ENCODE measurements at places on chromosomes 3 and 15.

- DNase-seq: no peak
Observed at GRCh38 chr3:161920196-161920595, 423.6 kb downstream of the OTOL1 start.

DNA sequence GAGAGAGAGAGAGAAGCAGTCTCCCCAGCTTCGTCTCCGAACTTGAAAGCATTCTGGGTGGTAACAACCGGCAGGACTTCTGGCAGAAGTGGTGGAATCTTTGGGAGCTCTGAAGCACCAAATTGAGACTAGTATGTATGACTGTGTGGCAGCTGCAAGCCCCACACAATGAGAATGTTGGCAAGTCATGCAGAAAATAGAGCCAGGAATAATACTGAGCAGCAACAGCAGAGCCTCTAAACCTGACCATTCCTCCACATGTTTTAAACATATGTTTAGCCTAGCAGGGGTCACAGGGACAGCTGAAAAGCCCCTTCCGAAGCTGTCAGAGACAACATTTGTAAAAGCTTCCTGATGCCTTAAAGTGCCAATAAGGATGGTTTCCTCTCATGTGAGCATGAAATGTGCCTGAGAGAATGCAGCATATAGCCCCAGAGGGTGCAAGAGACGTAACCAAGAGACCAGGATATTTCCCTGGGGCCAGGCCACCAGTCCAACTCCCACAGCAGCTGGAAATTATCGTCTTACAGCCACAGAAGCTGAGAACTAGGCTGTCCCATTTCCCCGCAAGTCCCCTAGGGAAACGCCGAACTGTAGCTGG, 178.6 kb upstream of the CCDC54 start:
- DNase-seq: no peak

DNA sequence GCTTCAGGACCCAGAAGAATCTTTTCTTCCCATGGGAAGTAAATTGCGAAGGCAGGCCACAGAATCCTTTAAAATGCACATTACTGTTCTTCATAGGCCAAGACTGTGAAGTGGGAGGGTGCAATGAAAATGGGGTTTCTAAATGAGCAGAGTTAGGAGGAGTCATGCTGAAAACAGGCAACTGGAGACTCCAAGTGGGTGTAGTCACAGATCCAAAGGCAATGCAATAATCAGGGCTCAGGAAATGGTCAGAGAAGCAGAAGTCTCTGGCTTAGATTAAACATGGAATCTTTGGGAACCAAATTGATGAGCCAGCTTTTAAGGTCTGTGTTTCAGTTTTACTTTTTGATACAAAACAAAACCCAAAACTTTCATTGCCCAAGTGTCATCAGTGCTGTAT, 37.6 kb downstream of the HHLA2 start:
- no peak for DNase-seq

DNA sequence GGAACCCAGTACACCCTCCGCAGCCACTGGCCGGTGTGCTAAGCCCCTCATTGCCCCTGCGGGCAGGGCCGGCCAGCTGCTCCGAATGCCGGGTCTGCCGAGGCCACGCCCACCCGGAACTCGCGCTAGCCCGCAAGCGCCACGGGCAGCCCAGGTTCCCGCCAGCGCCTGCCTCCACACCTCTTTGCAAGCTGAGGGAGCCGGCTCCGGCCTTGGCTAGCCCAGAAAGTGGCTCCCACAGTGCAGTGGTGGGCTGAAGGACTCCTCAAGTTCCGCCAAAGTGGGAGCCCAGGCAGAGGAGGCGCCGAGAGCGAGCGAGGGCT, 81.4 kb upstream of the BCHE start:
- DNase-seq: no peak

- no peak for DNase-seq
Observed at GRCh38 chr15:51726302-51727073, 11.0 kb downstream of the LYSMD2 start.

DNA sequence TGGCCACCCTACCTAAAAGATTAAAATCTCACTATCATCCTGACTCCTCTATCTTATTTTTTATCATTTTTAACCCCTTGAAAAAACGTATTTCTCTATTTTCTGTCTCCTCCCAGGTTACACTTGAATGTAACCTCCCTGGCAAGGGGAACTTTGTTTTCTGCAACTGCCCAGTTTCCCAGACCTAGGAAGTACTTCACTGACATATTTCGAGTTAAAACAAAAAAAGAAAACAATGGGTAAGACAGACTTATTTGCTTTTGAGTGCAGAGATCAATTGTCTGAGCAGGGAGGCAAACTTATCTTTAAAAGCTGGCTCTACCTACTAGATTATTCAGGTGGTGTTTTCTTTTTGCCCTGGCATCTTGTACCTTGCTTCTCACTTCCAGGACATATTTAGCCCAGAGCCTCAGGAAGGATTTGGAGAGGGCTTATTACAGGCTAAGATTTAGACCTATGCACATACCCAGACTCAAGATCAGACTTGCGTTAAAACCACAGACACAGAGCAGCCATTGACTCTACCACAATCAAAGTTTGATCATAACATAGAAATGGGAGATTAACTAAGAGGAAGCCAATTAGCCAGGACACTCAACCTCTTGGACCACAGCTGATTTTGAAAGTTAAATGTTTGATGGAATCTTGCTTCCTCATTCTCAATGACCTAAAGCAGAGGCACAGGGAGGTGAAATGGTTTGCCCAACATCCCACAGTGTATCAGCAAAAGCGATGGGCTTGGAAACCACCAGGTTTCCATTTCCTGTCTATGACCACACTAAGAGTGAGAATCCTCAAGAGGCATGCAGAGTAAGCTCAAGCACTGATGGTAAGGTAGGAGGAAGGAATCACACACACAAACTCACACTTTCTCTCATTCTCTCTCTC, 169.5 kb upstream of the THBS1 start:
- no peak for DNase-seq

GRCh38 chr15:27844018-27844666, 255.0 kb downstream of the OCA2 start:
- no peak for DNase-seq

DNA sequence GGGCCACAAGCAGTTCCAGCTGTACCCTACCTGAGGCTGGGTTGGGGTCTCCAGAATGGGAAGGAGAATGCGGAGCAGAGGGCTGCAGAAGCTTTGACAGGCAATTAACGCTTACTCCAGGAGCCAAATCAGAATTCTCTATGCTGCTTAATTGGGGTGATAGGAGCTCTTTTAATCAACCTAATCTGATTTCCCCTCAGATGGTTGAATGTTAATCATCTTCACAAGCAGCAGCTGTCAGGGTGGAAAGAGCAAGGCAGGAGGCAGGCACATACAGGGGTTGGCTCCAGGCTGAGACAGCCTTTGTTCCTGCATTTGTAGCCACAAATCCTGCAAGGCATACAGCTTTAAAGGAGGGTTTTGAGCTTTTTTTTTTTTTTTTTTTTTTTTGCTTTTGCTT, 2.6 kb downstream of the CILP start:
- DNase-seq: no peak

DNA sequence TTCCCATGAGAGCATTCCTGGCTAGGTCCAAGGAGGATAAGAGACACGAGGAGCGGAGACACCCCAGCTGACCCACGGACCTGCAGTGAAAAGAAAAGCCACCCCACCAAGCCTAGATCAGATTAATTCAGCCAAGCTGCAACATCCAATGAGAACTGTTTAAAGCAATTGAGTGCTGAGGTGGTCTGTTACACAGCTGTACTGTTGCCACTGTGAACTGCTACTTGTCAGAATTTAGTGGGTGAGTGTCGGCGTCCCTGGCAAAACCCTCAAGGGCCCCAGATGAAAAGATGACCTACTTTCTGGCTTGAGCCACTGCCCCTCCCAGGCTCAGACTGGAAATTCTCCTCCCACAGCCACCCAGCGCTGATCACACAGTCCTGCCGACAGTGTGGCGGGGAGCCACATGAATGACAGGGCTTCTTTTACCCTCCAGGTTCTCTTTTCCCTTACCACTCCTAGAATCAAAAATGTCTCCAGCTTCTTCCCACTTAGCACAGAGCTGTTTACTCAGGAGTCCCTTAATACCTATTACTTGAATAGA, 26.4 kb upstream of the KBTBD12 start:
- DNase-seq: no peak

- DNase-seq: no peak
Observed at GRCh38 chr15:43239732-43240491, 19.1 kb upstream of the EPB42 start.

DNA sequence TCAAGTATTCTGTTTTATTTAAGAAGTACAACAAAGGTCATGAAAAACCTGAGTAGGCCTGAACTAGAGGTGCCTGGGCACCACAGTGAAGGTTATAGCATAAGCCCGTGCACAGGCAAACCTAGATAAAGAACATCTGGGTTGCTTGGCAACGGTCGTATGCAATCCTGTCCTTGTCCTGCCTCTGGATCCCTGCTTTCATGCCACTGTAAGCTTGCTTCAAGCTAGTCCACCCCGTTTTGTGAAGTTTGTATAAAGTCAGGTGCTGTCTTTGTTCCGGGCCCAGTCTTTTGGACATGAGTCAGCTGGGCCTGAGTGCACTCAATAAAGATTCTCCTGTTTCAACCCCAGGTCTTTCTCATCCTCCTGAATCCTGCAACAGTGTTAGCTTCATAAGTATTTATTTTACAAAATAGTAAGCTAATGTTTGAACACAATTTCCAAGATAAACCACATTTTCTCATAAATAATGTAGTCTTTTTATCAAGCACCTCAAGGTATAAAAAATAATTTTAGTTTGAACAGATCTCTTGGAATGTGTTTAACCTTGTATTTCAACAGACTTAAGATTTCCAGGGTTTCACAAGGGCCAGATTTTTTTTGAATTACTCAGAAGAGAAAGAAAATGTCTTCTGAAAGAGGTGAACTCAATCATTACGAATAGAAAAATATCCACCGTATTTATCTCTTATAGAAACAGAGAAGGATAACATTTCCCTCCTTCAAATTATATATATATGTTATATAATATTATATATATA, 14.3 kb upstream of the SLC9C1 start:
- no peak for DNase-seq

GRCh38 chr3:54240-54639, 142.3 kb upstream of the CHL1 start:
- DNase-seq: no peak

- no peak for DNase-seq
Observed at GRCh38 chr3:46713050-46713897, 4.4 kb downstream of the PRSS50 start.

DNA sequence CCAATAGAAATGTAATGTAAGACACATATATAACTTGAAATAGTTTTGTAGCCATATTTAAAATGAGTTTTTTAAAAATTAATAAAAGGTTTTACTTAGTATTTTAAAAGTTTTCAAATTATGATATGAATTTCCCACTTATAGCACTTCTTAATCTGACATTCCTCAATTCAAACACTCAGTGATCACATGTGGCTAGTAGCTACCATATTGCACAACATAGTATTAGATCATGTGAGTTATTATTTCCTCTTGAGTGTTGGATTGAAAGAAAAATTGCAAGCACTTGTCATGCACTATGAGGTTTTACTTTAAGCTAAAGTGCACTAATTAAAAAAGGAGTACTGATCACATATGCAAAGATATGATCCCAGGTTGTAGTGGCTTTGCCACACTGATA, 453.4 kb upstream of the ROBO2 start:
- no peak for DNase-seq

DNA sequence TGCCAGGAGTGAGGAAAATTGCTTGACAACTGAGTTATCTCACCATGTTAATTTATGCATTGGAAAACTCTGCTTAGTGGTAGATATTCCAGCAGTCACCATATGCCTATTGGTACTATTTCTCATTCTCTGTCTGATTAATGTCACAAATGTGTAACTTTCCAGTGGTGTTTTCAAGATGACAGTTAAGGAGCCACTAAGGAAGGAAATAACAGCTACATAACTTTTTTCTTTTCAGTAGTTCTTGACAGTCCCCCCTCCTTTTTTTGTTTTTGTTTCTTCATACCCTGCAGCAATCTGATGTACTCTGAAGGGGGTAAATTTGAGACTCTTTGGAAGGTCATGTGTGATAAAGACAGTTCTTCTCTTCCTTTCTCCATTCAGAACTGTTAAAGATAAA, 13.1 kb downstream of the RASA2 start:
- no peak for DNase-seq

- DNase-seq: no peak
Observed at GRCh38 chr15:62998262-62998890, 44.2 kb upstream of the TPM1 start.

GRCh38 chr15:31379042-31379441, 52.4 kb downstream of the KLF13 start:
- no peak for DNase-seq

DNA sequence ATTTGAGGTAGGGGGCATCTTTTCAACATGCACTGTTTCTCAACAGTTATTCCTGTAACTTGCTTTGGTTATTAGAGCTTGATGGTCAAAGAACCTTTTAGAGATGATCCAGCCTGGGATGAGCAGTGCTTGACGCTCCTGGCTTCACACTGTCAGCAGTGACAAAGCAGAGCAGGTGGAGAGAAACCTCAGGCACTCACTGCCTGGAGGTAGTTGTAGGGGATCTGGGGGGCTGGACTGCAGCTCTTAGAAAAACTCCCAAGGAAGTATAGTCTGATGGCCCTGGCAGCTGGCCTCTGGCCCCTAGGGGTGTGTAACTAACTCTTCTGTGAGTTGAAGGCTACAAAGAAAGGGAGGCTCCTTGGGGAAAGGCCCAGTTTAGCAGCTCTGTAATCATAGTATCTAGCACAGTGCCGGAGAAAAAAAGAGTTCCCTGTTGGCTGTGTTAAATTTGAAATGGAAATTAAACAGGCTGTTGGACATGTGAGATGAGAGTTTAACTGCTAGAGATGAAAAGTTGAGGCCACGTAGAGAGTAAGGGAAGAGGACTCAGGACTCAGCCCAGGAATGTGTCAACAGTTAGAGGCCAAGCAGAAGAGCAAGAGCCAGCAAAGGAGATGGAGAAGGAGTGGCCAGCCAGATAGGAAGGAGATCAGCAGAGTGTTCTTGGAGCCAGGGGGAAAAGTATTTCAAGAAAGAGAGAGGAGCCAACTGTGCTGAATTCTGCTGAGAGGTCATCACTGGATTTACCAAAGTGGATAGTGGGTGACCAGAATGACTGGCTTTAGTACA, 14.2 kb downstream of the OXNAD1 start:
- DNase-seq: no peak
